ENCODE measurements at places on chromosomes 7 and 10. TPM values are rescaled to one million over a fixed set of nuclear protein-coding genes. Genes with fewer than 3 reads are reported as not detected.

- no peak overlapping the region for H3K27ac ChIP-seq
- no peaks in the 10 kb centered on the region for H3K36me3 ChIP-seq
- no peak overlapping the region for H3K4me3 ChIP-seq
- H3K27me3 ChIP-seq, result no peaks in the 10 kb centered on the region
Measured at GRCh38 chr10:78338717-78339116, 305.1 kb downstream of the RPS24 start.

The GOLGA7B gene
- total RNA-seq, result 1.1 TPM

The INA gene
- total RNA-seq, result 0.27 TPM

The UCN3 gene
- not detected for total RNA-seq

- no peak overlapping the region for H3K4me3 ChIP-seq
- no peak for DNase-seq
- H3K36me3 ChIP-seq, result no peaks in the 10 kb centered on the region
- no peak overlapping the region for H3K27ac ChIP-seq
Measured at GRCh38 chr7:22612776-22613175, 112.8 kb upstream of the STEAP1B start.

The CPSF4 gene
- 62.3 TPM for total RNA-seq

The CPA2 gene
- total RNA-seq, result not detected

GRCh38 chr10:66778351-66778750 lies 147.5 kb upstream of the LRRTM3 start:
- no peaks in the 10 kb centered on the region for H3K36me3 ChIP-seq
- no peak for DNase-seq
- H3K27me3 ChIP-seq, result no peaks in the 10 kb centered on the region
- no peak overlapping the region for H3K27ac ChIP-seq
- no peaks in the 10 kb centered on the region for H3K4me1 ChIP-seq
- H3K4me3 ChIP-seq, result no peak overlapping the region

DNA sequence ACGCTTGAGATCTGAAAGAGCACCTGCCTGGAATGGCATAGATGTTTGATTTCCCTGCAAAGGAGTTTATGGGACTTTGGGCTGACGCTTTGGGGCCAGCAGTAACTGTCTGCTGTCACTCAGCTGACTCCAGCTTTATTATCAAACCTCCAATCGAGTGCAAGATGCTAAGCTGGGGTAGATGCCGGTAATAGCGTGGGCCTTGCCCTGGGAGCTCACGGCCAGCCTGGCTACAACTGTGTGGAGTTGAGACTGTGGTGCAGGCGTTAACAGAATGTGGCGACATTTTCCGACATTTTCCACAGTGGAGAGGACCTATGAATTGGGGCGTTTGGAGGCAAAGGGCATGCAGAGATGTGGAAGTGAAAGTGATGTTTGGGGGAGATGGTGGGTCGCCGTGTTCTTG lies 1.3 kb downstream of the CHST12 start:
- H3K27ac ChIP-seq, result peak overlapping the region; percentile 74
- H3K36me3 ChIP-seq, result no peaks in the 10 kb centered on the region

The ASB13 gene
- total RNA-seq, result 9.2 TPM

The RASA4B gene
- total RNA-seq, result 31.3 TPM

The OPN4 gene
- total RNA-seq, result not detected

GRCh38 chr10:103781329-103782061 lies 73.9 kb downstream of the SH3PXD2A start:
- peaks cover 2% of the 10 kb centered on the region for H3K4me1 ChIP-seq
- DNase-seq, result peak; percentile 29
- H3K36me3 ChIP-seq, result no peaks in the 10 kb centered on the region
- H3K27me3 ChIP-seq, result peaks cover 3% of the 10 kb centered on the region
- H3K4me3 ChIP-seq, result no peak overlapping the region

- H3K27me3 ChIP-seq, result peaks cover 45% of the 10 kb centered on the region
- H3K27ac ChIP-seq, result no peak overlapping the region
- no peak for DNase-seq
- no peak overlapping the region for H3K4me3 ChIP-seq
- H3K4me1 ChIP-seq, result no peaks in the 10 kb centered on the region
Measured at GRCh38 chr7:45212606-45213005, 55.0 kb downstream of the RAMP3 start.

The HYAL4 gene
- total RNA-seq, result not detected

GRCh38 chr10:121981346-121981745 lies 6.3 kb upstream of the NSMCE4A start:
- no peak overlapping the region for H3K27ac ChIP-seq
- no peak overlapping the region for H3K4me3 ChIP-seq
- no peak for DNase-seq
- peaks cover 5% of the 10 kb centered on the region for H3K27me3 ChIP-seq

- no peak overlapping the region for H3K4me3 ChIP-seq
- H3K27ac ChIP-seq, result no peak overlapping the region
- H3K4me1 ChIP-seq, result no peaks in the 10 kb centered on the region
Measured at GRCh38 chr10:75619635-75620034, 188.2 kb downstream of the LRMDA start.
